ENCODE measurements at places on chromosomes 12 and 14.

DNA sequence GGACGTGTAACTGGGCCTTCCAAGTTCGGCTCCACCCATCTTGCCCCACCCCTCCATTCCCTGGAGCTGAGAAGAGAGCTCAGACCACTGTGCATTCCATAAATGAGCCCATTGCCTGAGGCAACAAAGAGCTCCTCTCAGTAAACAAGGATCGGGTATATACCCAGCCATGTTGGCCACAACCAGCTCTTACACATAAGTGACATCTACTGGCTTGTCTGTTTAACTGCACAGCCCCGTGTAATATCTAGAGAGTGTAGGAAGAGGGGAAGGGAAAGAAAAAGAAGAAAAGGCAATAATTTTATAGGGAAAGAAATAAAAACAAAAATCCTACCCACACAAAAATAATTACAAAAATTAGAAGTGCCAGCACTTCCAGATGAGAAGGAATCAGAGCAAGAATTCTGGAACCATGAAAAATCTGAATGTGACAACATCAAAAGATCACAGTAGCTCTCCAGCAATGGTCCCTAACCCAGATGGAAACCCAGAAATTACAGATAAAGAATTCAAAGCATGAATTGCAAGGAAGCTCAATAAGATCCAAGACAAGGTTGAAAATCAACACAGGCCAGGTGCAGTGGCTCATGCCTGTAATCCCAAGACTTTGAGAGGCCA is 308.1 kb downstream of the RPAP3 start:
- no peak overlapping the region for H3K27ac ChIP-seq
- no peaks in the 10 kb centered on the region for H3K27me3 ChIP-seq
- H3K4me1 ChIP-seq, result peaks cover 6% of the 10 kb centered on the region
- H3K4me3 ChIP-seq, result no peak overlapping the region
- no peaks in the 10 kb centered on the region for H3K36me3 ChIP-seq

DNA sequence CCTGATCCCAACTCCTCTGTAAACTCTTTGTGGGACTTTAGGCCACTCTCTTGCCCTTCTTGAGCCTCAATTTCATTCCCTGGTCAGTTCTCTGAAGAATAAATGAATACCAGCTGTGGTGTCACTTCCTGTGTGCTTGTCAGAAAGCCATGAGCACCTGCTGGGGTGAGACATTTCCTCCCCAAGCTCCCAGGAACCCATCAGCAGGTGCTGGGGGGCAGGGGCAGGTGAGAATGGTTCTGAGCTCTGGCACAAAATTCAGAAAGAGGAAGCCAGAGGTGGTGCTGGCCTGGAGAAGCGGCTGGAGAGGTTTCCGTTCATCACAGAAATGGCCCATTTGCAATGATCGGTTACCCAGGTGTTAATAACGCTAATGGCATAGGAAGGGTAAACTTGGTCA is 14.9 kb downstream of the LHX5 start:
- H3K36me3 ChIP-seq, result no peaks in the 10 kb centered on the region
- DNase-seq, result no peak
- H3K27me3 ChIP-seq, result no peaks in the 10 kb centered on the region
- no peaks in the 10 kb centered on the region for H3K4me1 ChIP-seq
- H3K4me3 ChIP-seq, result no peak overlapping the region

DNA sequence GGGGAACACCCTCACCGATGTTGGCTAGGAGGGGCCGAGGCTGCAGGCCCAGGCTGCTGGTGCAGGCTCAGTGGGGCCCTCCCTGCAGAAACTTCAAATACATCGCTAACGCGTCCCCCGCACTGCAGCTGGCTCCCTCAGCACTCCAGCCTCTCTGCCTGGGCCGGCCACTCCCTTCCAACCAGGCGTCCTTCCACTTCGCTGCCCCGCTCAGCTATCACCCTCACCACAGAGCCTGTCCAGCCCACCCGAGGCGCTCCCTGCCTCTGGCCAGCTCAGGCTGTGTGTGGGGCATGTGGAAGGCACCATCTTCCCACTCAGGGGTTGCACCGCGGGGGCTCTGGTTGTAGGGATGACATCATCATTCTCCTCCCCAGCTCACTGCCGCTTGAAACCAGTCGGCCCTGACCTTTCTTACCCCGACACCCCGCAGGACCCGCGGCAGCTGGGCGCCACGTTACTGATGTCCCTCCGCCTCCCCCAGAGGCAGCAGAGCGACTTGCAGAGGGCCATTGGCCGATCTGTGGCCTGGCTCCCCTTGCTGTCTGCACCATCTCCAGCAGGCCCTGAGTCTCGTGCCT is 199.9 kb upstream of the RTL1 start:
- H3K4me1 ChIP-seq, result no peaks in the 10 kb centered on the region
- no peaks in the 10 kb centered on the region for H3K27me3 ChIP-seq
- H3K4me3 ChIP-seq, result no peak overlapping the region

DNA sequence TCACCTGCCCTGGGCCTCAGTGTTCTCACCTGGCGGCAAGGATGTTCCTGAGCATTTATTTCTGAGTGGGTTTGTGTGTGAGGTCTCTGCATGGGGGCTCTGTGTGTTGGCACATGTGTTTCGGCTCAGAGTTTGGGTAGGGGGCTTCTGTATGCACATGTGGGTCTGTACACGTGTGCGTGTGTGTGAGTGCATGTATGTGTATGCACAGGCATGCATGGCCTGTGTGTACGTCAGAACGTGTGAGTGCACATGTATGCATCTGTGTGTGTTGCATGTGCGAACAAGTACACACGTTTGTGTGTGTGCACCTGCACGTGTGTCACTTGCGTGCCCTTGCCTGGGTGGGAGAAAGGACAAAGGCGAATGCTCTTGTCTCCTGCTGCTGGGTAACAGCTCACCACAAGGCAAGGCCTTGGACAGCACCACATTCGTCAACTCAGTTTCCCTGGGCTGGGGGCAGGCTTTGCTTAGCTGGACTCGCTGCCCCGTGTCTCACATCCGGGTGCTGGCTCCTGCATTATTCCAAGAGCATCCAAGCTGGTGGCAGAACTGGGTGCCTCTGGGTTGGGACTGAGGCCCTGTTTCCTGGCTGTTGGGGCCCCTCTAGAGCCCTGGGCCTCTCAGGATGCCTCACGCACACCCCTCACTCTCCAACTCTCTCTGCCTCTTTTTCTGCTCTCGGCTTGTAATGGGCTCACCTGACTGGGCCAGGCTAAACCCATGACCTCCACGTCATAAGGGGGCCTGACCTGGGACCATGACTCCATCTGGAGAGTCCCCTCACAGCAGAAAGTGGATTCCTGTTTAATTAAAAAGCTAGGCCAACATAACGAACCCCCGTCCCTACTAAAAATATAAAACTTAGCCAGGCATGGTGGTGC is 153.6 kb upstream of the C14orf180 start:
- H3K36me3 ChIP-seq, result no peaks in the 10 kb centered on the region
- no peak for DNase-seq
- H3K27ac ChIP-seq, result no peak overlapping the region
- H3K4me1 ChIP-seq, result peaks cover 4% of the 10 kb centered on the region
- H3K4me3 ChIP-seq, result no peak overlapping the region

DNA sequence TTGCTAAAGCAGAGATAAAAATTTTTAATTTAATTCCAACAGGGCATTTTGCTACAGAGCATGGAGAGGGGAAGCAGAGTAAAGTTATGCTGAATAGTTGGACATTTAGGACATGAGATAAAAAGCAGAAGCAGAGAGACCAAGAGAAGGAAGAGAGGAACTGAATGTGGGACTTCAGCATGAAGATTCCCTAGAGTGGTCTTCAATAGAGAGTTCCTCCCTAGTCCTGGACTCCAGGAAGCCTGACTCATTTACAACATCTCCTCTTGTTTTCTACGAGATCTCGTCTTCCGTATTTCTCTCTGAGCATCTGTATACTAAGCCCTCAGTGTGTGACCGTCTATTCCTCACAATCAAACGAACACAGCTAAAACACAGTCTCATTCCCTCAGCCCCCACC is 35.2 kb upstream of the IFT81 start:
- H3K4me1 ChIP-seq, result no peaks in the 10 kb centered on the region
- no peak overlapping the region for H3K27ac ChIP-seq
- H3K36me3 ChIP-seq, result no peaks in the 10 kb centered on the region
- DNase-seq, result no peak

DNA sequence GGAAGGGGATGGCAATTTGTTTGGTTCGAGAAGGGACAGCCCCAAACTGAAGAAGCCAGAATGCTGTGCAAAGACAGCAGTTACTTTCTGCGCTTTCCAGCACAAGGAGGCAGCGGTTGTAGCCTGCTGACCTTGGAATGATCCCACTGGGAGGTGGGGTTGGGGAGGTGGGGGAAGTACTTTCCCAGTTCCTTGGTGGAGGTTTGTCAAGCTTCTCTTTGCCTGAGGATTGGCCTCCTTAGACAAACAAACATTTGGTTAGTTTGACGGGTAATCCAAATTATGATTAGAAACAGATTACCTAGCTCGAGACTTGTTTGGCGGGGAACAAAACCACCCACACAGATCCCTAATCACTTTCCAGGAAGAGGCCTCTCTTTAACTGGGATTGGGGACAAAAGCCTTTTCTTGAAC is 79.1 kb upstream of the EGLN3 start:
- H3K27me3 ChIP-seq, result no peaks in the 10 kb centered on the region
- no peak overlapping the region for H3K4me3 ChIP-seq
- DNase-seq, result no peak
- H3K36me3 ChIP-seq, result no peaks in the 10 kb centered on the region
- peak overlapping the region; percentile 34 for H3K27ac ChIP-seq

- DNase-seq, result no peak
- H3K4me1 ChIP-seq, result peaks cover under 1% of the 10 kb centered on the region
- H3K4me3 ChIP-seq, result no peak overlapping the region
- H3K27ac ChIP-seq, result no peak overlapping the region
- H3K36me3 ChIP-seq, result no peaks in the 10 kb centered on the region
- no peaks in the 10 kb centered on the region for H3K27me3 ChIP-seq
Measured at GRCh38 chr14:100396266-100396795, 73.2 kb downstream of the SLC25A47 start.

GRCh38 chr14:104732931-104733681 is 9.1 kb downstream of the ADSS1 start:
- DNase-seq, result peak; percentile 73
- H3K27ac ChIP-seq, result no peak overlapping the region
- H3K4me3 ChIP-seq, result no peak overlapping the region
- no peaks in the 10 kb centered on the region for H3K36me3 ChIP-seq
- peaks cover 39% of the 10 kb centered on the region for H3K4me1 ChIP-seq

- no peak for DNase-seq
- no peaks in the 10 kb centered on the region for H3K36me3 ChIP-seq
- no peak overlapping the region for H3K4me3 ChIP-seq
Measured at GRCh38 chr12:91617818-91618217, 435.2 kb upstream of the DCN start.

GRCh38 chr12:12456637-12457036 is 99.8 kb downstream of the BORCS5 start:
- H3K4me3 ChIP-seq, result no peak overlapping the region
- H3K4me1 ChIP-seq, result no peaks in the 10 kb centered on the region
- no peaks in the 10 kb centered on the region for H3K36me3 ChIP-seq
- peak overlapping the region; percentile 59 for H3K27ac ChIP-seq
- no peak for DNase-seq

DNA sequence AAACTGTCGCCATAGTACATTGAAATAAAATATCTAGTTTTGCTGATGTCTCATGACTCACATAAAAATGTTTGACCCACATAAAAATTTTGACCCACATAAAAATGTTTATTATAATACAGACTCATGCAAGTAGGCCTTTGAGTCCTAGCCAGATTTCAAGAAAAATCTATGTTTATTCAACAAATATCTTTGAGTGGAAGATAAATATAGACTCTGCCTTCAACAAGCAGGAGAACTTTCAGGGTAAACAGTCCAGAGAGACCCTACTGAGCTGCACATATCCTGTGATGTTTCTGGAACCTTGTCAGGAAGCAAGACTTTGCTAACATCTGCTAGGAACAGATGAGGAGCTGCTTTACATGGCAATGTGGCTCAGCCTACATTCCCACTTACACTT is 283.1 kb downstream of the MDGA2 start:
- no peak for DNase-seq
- no peaks in the 10 kb centered on the region for H3K27me3 ChIP-seq
- H3K36me3 ChIP-seq, result no peaks in the 10 kb centered on the region
- no peak overlapping the region for H3K4me3 ChIP-seq

- H3K4me1 ChIP-seq, result no peaks in the 10 kb centered on the region
- no peaks in the 10 kb centered on the region for H3K36me3 ChIP-seq
Measured at GRCh38 chr12:113727651-113728061, 238.5 kb downstream of the RBM19 start.

- no peak overlapping the region for H3K4me3 ChIP-seq
- no peak overlapping the region for H3K27ac ChIP-seq
- DNase-seq, result no peak
Measured at GRCh38 chr12:69501154-69501895, 31.1 kb downstream of the FRS2 start.

DNA sequence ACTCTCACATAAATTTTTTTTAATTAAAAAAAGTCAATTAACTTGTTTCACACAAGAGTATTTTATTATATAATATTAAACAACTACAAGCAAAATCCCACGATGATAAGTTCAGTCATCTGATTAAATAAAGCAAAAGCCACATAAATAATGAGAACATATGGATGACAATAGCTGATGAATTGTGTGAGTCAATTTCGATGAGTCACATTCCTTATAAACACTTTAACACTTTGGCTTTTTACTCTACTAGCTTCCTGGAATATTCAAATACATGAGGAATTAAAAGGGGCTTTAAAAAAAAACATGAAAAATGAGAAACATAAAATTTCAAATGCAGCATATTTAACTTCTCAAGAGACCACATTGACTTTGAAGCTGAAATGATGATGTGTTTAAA is 95.3 kb downstream of the BCAT1 start:
- H3K4me3 ChIP-seq, result no peak overlapping the region
- no peaks in the 10 kb centered on the region for H3K27me3 ChIP-seq
- no peak for DNase-seq
- H3K36me3 ChIP-seq, result no peaks in the 10 kb centered on the region
- H3K27ac ChIP-seq, result no peak overlapping the region

GRCh38 chr12:78331181-78331580 is 500.5 kb downstream of the NAV3 start:
- no peak overlapping the region for H3K27ac ChIP-seq
- DNase-seq, result no peak
- no peaks in the 10 kb centered on the region for H3K4me1 ChIP-seq
- H3K27me3 ChIP-seq, result no peaks in the 10 kb centered on the region
- no peaks in the 10 kb centered on the region for H3K36me3 ChIP-seq
- H3K4me3 ChIP-seq, result no peak overlapping the region

DNA sequence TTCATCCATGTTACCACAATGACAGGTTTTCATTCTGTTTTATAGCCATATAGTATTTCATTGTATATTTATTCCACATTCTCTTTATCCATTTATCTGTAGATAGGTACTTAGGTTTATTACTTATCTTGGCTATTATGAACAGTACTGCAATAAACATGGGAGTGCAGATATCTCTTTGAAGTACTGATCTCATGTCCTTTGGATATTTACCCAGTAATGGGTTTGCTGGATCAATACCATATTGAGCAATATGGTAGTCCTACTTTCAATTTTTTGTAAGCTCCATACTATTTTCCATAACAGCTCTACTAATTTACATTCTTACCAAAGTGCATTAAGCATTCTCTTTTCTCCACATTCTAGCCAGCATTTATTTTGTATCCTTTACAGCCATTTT is 235.8 kb upstream of the ALG10 start:
- no peak for DNase-seq
- H3K27me3 ChIP-seq, result no peaks in the 10 kb centered on the region
- H3K27ac ChIP-seq, result no peak overlapping the region
- no peaks in the 10 kb centered on the region for H3K36me3 ChIP-seq

GRCh38 chr12:94049718-94050117 is 98.7 kb upstream of the PLXNC1 start:
- no peaks in the 10 kb centered on the region for H3K4me1 ChIP-seq
- H3K4me3 ChIP-seq, result no peak overlapping the region
- H3K27ac ChIP-seq, result no peak overlapping the region
- no peaks in the 10 kb centered on the region for H3K36me3 ChIP-seq
- H3K27me3 ChIP-seq, result no peaks in the 10 kb centered on the region
